ENCODE measurements at places on chromosomes 5 and 9. TPM values are rescaled to one million over a fixed set of nuclear protein-coding genes. Genes with fewer than 3 reads are reported as not detected.

SUSD3 gene
- total RNA-seq = 0.36 TPM

ANKRA2 gene
- total RNA-seq = 25.3 TPM

MRPS30 gene
- 69.1 TPM for total RNA-seq

NR2F1-AS1 gene
- 15.9 TPM for total RNA-seq

ISL1 gene
- not detected for total RNA-seq

- H3K4me3 ChIP-seq = no peak overlapping the region
- no peak overlapping the region for H3K27ac ChIP-seq
- peaks cover 3% of the 10 kb centered on the region for H3K27me3 ChIP-seq
- H3K36me3 ChIP-seq = no peaks in the 10 kb centered on the region
- DNase-seq = no peak
Measured at GRCh38 chr9:27335075-27335474, 38.1 kb upstream of the EQTN start.

GRCh38 chr9:94612071-94612470 lies 18.4 kb upstream of the FBP2 start:
- H3K4me3 ChIP-seq = no peak overlapping the region
- no peak for DNase-seq
- H3K27ac ChIP-seq = no peak overlapping the region
- H3K27me3 ChIP-seq = peaks cover 21% of the 10 kb centered on the region
- no peaks in the 10 kb centered on the region for H3K4me1 ChIP-seq

GRCh38 chr5:82422001-82422740 lies 144.0 kb upstream of the RPS23 start:
- H3K4me3 ChIP-seq = no peak overlapping the region
- H3K27me3 ChIP-seq = no peaks in the 10 kb centered on the region
- H3K4me1 ChIP-seq = peaks cover 57% of the 10 kb centered on the region
- peak; percentile 45 for DNase-seq
- no peaks in the 10 kb centered on the region for H3K36me3 ChIP-seq

DNA sequence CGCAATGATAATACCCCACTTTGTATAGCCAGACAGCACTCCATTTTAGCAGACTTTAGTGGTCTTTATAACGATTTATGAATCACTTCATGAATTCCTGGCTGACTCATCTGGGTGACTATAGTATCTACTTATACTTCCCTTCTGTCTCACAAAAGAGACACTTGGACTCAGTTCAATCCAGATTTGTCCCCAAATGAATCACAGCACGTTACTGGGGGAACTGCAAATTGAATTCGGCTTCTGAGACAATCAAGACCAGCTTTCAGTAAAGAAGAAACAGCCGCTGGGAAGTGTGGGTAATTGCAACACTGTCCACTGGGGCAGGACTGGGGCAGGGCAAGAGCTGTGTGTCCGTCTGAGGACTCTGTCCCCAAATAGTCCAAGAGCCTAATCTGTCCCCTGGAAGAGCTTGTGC lies 337.3 kb upstream of the RFX3 start:
- H3K27ac ChIP-seq = peak overlapping the region; percentile 93
- H3K4me3 ChIP-seq = peak overlapping the region; percentile 59
- no peaks in the 10 kb centered on the region for H3K36me3 ChIP-seq
- peaks cover 33% of the 10 kb centered on the region for H3K4me1 ChIP-seq

- peaks cover 4% of the 10 kb centered on the region for H3K36me3 ChIP-seq
- peaks cover 29% of the 10 kb centered on the region for H3K4me1 ChIP-seq
- no peak overlapping the region for H3K4me3 ChIP-seq
- H3K27me3 ChIP-seq = no peaks in the 10 kb centered on the region
- no peak for DNase-seq
Measured at GRCh38 chr9:4119778-4120554, 179.9 kb downstream of the GLIS3 start.

- H3K4me1 ChIP-seq = peaks cover 10% of the 10 kb centered on the region
- no peaks in the 10 kb centered on the region for H3K36me3 ChIP-seq
- H3K4me3 ChIP-seq = no peak overlapping the region
- H3K27me3 ChIP-seq = no peaks in the 10 kb centered on the region
- no peak overlapping the region for H3K27ac ChIP-seq
Measured at GRCh38 chr5:131622633-131623032, 12.4 kb downstream of the RAPGEF6 start.

GRCh38 chr5:10707198-10708142 lies 53.6 kb downstream of the DAP start:
- no peak for DNase-seq
- H3K4me1 ChIP-seq = peaks cover 31% of the 10 kb centered on the region
- H3K27me3 ChIP-seq = no peaks in the 10 kb centered on the region
- H3K27ac ChIP-seq = no peak overlapping the region

- no peaks in the 10 kb centered on the region for H3K27me3 ChIP-seq
- peaks cover 46% of the 10 kb centered on the region for H3K36me3 ChIP-seq
- H3K27ac ChIP-seq = peak overlapping the region; percentile 83
- peak overlapping the region; percentile 95 for H3K4me3 ChIP-seq
- H3K4me1 ChIP-seq = peaks cover 21% of the 10 kb centered on the region
Measured at GRCh38 chr5:1801967-1802295, 724 bp downstream of the NDUFS6 start.

DNA sequence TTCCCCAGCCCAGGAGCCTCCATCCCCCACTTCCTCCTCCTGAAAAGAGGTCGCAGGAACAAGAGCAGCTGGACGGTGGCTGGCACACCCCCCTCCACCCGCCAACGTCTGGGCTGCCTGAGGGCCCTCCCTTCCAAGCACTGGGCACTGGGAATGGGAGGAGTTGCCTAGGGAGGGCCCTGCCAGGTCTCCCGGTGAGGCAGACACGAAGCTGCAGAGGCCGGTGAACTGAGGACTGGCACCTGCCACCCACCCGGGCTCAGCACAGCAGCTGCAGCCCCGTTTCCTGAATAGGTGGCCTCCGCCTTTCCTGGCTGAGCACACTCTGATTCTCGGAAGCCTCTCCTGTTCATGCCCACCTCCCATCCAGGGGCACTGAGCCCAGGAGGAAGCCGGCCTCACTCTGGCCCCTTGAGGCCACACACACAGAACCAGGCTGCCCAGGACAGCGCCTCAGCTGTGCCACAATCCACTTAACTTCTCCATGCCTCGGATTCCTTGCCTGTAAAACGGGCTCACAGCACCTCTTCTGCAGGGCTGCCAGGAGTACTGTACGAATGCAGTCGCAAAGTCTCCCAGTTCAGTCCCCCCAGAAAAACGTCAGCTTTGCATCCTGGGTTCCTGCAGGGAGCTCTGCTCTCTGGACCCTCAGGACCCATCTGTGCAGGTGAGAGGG lies 1.3 kb downstream of the NPDC1 start:
- H3K27ac ChIP-seq = no peak overlapping the region
- peak overlapping the region; percentile 83 for H3K4me3 ChIP-seq
- H3K27me3 ChIP-seq = peaks cover 23% of the 10 kb centered on the region
- peaks cover 15% of the 10 kb centered on the region for H3K4me1 ChIP-seq

GRCh38 chr5:11898-12297 lies 80.1 kb upstream of the PLEKHG4B start:
- no peaks in the 10 kb centered on the region for H3K27me3 ChIP-seq
- no peak overlapping the region for H3K27ac ChIP-seq
- no peaks in the 10 kb centered on the region for H3K36me3 ChIP-seq
- no peak for DNase-seq

- no peak overlapping the region for H3K27ac ChIP-seq
- no peaks in the 10 kb centered on the region for H3K4me1 ChIP-seq
- peaks cover 71% of the 10 kb centered on the region for H3K36me3 ChIP-seq
- no peak for DNase-seq
- no peak overlapping the region for H3K4me3 ChIP-seq
Measured at GRCh38 chr5:134794082-134794481, 35.5 kb downstream of the DDX46 start.

- no peaks in the 10 kb centered on the region for H3K36me3 ChIP-seq
- H3K27ac ChIP-seq = peak overlapping the region; percentile 69
- peaks cover 41% of the 10 kb centered on the region for H3K4me1 ChIP-seq
- peak overlapping the region; percentile 95 for H3K4me3 ChIP-seq
- H3K27me3 ChIP-seq = no peaks in the 10 kb centered on the region
Measured at GRCh38 chr9:5629312-5630080, 589 bp downstream of the RIC1 start.

- peaks cover 6% of the 10 kb centered on the region for H3K4me1 ChIP-seq
- no peak overlapping the region for H3K4me3 ChIP-seq
- H3K27ac ChIP-seq = no peak overlapping the region
- no peaks in the 10 kb centered on the region for H3K27me3 ChIP-seq
Measured at GRCh38 chr9:37144762-37145161, 24.4 kb downstream of the ZCCHC7 start.

- peak within 1 kb of the TSS; percentile 72 for H3K27ac ChIP-seq
- H3K4me3 ChIP-seq = peak within 1 kb of the TSS; percentile 50
- peaks cover 33% of the 10 kb centered on the region for H3K4me1 ChIP-seq
- peak; percentile 90 for DNase-seq
- no peaks in the 10 kb centered on the region for H3K36me3 ChIP-seq
- H3K27me3 ChIP-seq = no peaks in the 10 kb centered on the region
Measured at GRCh38 chr5:142685418-142686209, at the start of gene FGF1. FGF1 (minus strand) TSS chr5:142686090; CDS start chr5:142614127, 71,963 bp downstream.

DNA sequence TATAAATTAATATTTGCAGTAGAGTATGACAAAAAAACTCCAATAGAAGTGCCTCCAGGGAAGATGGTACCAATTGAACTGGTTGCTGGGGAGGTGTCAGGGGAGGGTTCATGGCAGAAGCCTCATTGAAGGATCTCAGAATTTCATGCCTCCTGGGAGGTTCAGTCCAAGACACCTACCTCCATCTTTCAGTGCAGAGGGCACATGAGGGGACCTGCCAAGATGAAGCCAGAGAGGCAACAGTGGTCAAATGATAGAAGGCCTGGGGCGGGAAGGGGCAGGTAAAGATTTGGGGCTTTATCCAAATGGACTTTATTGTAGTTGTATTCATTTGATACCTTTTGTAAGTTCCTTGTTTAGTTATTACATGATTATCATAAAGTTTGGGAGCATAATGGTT lies 25.9 kb upstream of the KCNIP1 start:
- DNase-seq = no peak
- H3K27ac ChIP-seq = no peak overlapping the region
- no peaks in the 10 kb centered on the region for H3K27me3 ChIP-seq
- no peak overlapping the region for H3K4me3 ChIP-seq
- no peaks in the 10 kb centered on the region for H3K36me3 ChIP-seq
